Activated CD8-positive, alpha-beta T cell treated with anti-CD3 and anti-CD28 coated beads for 36 hours (primary cell): ENCODE measurements at places on chromosomes 2 and 18.
A peak's percentile ranks its signal among the peaks of the same experiment; 100 is the strongest.

DNA sequence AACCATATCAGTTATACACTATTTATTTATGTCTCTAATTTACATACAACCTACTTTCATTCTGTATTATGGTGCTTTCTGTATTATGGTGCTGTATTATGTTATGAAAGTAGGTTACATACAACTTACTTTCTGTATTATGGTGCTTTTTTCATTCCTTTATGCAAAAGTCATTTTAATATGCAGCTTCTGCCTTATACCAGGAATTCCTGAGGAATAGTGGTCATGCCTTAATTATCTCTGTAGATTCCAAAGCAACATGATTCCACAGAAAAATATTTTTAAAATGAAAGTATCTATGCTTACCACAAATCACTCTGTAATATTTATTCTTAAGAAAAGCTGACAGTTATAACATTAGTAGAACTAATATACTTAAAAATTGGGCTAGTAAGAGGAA, 922.0 kb upstream of the NRXN1 start:
- DNase-seq = no peak

GRCh38 chr18:28178720-28179119, 1.8 kb upstream of the CDH2 start:
- DNase-seq = no peak

DNA sequence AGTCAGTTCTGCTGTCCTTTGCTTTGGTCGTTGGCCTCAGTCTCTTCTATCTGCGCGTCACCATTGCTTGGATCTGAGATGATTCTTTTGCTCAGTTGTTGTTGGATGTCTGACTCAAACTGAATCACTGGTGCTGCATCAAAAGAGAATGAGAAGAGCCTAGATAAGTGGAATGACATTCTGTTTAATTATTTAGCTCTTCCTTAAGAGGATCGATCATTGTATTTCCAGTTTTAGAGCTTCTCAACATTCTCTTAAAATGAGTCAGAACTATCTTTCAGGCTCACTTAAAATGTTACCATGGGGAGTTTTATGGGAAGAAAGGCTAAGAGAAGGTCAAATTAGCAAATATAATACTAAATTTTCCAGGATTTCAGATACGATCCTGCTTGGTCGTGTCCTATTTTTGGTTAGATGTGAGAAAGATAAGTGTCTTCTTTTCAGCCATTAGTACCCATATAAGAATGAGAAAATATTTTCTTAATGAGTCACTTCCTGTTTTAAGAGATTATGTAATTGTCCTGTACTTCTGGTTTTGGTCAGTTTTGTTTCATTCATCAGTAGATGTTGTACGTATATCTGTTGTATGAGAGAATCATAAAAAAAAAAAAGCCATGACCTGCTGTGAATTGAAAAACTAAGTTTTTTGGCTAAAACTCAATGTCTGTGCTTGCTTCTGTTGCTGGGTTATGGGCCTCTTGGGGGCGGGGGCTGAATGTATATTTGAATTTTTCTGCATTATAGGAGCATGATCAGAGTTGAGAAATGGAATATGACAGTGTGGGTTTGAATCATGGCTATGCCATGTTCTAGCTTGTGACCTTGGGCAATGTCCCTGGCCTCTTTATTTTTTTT, 31.6 kb upstream of the CASP10 start:
- DNase-seq = no peak

DNA sequence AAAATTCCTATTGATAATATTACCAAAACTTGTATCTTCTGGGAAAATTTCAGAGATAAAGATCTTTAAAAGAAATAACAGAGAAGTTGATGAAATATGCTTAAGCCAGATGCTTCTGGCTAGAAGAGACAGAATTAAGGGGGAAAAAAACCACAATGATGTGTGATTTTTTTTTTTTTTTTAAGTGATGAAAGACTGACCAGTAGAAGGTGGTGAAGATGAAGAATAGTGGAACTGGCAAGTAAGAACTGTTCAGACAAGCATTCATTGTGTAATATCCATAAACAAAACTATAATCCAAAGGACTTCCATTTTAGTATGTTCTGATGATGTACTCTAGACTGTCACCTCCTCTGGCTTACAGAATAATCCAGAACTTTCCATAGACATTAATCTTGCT, 89.8 kb downstream of the INO80D start:
- DNase-seq = no peak

- no peak for DNase-seq
Measured at GRCh38 chr2:107806901-107807300, 19.8 kb upstream of the RGPD4 start.

- DNase-seq = no peak
Measured at GRCh38 chr18:44598514-44598913, 82.2 kb upstream of the SETBP1 start.

- DNase-seq = no peak
Measured at GRCh38 chr2:34254272-34254878, 655.3 kb upstream of the FAM98A start.

GRCh38 chr2:240881913-240882312, 13.3 kb downstream of the AGXT start:
- DNase-seq = peak; percentile 17

GRCh38 chr2:65500310-65501040, 68.1 kb upstream of the SPRED2 start:
- no peak for DNase-seq

DNA sequence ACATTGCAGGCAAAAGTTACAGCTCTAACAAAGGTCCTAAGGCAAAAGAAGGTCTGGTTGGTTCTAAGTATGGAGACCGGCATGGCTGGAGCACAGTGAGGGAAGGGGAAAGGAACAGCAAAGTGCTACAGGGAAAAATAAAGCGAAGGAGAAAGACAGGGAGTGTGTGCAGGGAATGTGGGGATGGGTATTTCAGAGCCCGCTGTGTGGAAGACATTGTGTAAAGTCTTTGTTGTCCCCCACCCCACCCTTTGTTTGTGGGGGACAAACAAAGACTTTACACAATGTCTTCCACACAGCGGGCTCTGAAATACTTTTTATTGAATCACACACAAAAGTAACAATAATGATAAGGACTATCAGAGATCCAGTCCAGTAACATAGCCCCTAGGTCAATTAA, 28.9 kb upstream of the C2orf15 start:
- DNase-seq = no peak

GRCh38 chr2:114001937-114002336, 112.0 kb downstream of the ACTR3 start:
- DNase-seq = no peak

DNA sequence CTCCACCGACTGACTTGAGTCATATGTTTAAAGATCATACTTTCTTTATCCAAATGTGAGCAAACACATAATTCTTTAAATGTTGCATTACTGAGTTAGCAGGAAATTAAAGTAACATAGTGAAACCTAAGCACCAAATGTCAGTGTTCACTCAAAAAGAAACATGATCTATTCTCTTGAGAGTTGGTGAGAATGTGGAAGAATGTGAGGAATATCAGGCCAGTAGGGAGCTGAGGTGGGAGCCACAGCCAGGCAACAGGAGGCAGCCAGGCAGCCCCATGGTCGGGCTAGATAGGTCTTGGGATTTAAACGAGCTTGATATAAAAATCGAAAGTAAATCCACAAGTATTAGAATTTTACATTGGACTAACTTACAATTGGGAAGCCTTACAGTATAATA, 198.1 kb upstream of the SH3BP4 start:
- no peak for DNase-seq

- no peak for DNase-seq
Measured at GRCh38 chr2:66789741-66790140, 354.8 kb downstream of the MEIS1 start.

GRCh38 chr18:75277610-75277928, 67.0 kb downstream of the TSHZ1 start:
- DNase-seq = no peak

DNA sequence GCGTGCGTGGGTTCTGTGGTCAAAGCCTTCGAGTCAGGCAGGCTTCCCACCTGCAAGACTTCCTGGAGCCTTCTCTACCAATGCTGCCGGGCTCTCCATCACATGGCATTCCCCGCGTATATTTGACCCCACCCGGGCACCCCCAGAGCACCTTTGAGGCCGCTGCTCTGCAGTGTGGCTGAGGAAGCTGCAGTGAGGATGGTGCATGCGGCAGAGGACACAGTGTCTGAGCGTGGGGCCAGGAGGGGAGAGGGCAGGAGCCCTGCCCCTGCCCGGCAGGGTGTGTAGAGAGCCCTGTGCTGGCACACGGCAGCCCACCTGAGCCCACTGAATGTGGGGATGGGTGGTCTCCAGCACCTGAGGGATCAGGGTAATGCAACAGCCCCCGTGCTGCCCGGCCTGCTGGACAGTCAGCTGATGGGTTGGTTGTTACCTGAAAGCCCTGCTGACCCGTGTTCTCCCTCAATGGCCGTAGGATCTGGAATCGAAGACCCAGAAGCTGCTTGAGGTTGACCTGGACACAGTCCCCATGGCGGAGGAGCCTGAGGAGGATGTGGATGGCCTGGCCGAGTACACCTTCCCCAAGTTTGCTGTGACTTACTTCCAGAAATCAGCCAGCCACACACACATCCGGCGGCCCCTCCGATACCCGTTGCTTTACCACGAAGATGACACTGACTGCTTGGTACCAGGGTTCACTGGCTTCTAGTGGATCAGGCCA, 36.8 kb upstream of the GPR17 start:
- no peak for DNase-seq

DNA sequence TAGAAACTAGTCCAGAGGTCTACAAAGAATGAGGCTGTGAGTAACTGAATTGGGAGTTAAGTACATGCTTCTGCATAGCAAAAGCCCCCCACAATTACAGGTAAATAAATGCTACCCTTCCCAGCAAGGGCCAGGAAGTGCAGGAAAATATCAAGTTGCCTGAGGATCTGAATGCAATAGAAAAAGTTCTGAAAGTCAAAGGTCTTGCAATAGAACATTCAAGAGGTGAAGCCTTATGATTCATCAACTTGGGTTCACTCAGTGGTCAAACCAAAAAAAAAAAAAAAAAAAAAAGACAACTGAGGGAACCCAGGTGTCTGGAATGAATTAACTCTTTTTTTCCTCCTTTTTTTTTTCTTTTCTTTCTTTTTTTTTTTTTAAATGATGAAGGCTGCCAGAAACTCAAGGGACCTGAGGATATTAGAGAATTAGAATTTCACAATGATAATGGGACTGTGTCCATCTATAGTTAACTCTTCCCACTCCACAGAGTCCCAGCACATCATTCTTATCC, 42.9 kb upstream of the RFX8 start:
- no peak for DNase-seq

GRCh38 chr2:213545964-213546475, 261.8 kb downstream of the SPAG16 start:
- DNase-seq = no peak

DNA sequence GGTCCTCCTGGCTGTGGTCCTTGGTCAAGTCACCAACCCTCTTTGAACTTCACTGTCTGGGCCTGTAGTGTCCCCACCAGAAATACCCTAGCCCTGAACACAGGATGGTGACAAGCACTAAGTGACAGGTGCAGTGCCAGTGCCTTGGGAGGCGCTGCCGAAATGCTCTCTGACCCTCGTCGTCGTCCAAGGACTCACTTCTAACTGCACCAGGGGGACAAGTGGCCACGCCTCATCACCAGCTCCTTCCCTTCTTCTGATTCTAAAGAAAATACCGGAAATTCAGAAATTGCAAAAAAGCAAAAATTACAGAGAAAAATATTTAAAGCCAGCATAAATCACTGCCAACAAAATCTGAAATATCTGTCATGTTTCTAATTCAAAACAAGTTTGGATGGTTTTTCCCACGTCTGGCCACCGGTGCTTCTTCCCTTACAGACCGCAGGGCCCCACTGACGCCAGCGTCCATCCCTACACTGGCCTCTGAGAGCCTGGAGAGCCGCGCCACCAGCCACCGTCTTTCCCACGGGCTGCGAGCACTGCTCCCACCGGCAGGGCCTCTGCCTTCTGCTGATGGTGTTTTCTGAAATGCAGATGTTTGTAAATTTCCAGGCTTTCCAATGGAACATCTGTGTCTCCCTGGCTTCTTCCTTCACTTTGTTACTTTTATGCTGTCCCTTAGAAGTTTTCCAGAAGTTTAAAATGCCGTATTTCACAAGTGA, 37.4 kb upstream of the GPC1 start:
- DNase-seq = no peak

DNA sequence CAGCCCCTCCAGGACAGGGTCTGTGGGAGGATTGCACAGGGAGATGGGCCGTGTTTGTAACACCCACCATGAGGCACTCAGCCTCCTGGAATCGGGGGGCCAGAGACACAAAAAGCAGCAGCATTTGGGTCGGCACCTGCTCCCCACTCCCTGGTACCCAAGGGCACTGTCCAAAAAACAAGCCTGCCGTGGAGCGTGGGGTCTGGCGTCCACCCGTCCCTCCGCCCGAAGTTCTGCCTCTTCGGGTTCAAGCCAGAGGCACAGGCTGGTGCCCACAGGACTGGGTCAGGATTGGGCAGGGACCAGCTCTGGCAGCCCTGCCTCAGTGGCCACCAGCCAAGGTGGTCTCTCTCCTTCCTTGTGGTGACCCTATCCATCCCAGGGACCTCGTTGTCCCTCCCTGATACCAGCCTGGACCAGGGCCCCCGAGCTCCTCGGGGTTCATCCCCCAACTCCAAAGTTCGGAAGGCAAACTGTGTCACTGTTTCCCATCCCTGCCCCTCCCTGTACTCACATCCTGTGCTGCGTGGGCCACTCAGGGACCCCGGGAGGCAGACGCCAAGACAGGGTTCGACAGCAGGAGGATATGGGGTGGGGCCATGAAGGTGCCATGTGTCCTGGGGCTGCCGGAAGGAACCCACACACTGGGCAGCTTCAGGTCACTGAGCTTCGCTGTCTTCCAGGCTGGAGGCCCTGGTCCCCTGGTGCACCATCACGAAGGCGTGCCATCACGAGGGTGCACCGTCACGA, 126.0 kb upstream of the HDAC4 start:
- DNase-seq = no peak

GRCh38 chr2:147703171-147703570, 141.7 kb upstream of the ACVR2A start:
- DNase-seq = no peak

GRCh38 chr2:28604284-28604843, 108.5 kb downstream of the PLB1 start:
- no peak for DNase-seq

DNA sequence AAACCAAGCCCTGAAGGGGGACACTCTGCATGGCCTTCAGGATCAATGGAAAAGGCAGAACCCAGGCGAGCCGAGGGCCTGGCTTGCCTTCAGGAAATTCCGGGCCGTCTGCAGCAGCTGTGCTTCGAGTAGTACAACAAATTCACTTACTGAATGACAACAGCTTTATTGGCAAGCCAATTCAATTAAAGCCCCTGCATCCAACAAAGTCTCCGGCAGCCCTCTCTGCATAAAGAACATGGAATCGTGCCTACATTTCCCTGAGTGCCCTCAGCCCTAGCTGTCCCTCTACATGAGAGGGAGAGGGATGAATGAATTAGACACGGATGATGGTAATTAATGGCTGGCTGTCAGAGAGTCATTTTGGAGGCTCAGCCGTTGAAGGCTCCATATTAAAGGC, 189.0 kb downstream of the BCL11A start:
- no peak for DNase-seq

DNA sequence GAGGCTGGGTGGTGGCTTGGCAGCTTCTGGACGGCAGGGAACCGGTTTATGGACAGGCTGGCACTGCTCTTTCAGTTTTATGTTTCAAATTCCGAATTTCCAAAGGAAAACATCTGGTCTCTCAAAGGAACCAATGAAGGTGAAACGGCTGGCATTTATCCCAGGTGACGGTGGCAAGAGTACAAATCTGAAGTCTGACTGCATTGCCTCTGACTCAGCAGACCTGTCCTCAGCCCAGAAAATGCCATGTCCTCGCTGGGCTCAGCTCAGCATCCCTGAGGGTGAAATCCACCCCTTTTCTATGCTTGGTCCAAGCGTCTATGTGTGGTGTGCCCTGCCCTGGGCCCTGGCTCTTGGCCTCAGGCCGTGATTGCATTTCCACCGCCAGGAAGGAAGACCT, 38.1 kb downstream of the NAPG start:
- DNase-seq = no peak
